ENCODE measurements at places on chromosomes 5 and 9.
A peak's percentile ranks its signal among the peaks of the same experiment; 100 is the strongest.

DNA sequence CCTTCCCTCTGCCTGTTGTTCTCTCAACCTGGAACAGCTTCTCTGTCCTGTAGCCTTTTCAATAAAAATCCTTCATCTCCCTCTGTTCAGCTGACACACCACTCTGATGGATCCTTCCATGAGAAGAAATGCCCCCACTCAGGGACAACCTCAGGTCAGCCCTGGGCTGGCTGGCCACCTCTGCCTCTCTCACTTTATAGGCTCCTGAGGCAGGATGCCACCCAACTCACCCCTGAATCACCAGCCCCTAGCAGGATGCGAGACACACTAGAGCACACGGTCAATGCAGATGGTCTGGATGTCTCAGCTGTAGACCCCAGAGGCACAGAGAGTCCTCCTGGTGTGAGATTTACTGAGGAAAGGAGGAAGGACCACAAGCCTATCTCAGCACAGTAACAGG lies 93.8 kb downstream of the GABBR2 start:
- DNase-seq, result no peak

DNA sequence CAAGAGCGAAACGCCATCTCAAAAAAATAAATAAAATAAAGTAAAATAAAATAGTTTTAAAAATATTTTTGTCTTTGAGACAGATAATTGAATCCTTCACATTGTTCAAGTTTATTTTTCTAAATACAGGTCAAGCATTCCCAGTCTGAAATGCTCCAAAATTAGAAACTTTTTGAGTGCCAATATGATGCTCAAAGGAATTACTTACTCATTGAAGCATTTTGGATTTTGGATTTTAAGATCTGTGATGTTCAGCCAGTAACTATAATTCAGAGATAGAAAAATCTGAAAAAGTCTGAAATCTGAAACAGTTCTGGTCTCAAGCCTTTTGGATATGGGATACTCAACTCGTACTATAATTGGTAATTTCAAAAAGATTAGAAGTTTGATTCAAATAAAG lies 39.8 kb downstream of the RBM27 start:
- no peak for DNase-seq

DNA sequence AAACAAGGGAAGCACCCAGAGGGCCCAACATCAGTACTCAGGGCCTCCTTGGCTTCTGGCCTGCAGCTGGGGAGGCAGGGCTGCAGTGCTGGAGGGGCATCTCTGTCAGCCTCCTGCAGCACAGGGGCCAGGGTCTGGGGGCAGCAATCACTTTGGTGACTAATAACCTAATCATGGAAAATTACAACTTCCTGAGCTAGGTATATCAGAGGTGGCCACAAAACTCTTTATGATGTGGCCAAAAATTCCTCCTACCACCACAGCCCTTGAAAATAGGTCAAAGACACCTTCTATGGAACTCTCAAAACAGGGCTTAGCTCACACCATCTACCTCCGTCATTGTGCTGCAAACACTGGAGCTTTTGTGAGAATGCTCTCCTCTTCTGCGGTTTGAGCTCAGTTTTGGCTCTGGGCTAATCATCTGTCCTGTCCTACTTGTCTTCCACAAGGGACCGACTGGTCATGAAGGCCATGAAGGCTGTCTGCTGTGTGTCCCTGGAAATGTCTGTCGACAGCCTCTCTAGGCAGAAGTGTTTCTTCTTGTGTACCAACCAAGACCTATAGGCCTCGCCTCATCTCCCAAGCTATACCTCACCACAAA lies 28.6 kb downstream of the CSF2 start:
- DNase-seq, result no peak

GRCh38 chr9:95373782-95374487 lies 56.4 kb upstream of the FANCC start:
- DNase-seq, result no peak

GRCh38 chr5:79974886-79975285 lies 16.2 kb downstream of the MTX3 start:
- no peak for DNase-seq

DNA sequence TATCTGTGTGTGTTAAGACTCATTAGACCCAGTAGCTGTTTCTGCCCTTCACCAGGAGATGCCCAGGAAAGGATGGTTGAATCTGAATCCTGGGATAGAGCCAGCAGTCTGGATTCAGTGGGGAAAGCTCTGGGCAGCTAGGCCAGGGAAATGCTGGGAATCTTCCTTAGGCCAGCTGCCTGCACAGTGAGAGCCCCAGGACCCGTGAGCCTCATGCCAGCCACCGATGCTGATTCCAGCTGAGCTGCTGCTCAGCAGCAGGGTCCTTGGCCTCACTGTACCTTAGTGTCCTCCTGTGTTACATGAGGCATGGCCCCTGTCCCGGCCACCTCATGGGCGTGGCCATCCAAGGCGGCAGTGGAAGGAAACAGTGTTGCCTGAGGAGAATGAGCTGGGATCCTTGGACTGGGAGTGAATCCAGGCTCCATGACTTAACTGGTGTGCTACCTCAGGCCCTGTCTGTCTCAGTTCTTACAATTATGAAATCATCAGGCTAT lies 87.1 kb downstream of the AMBP start:
- DNase-seq, result no peak

GRCh38 chr5:87125766-87126165 lies 141.9 kb upstream of the RASA1 start:
- DNase-seq, result no peak

GRCh38 chr5:10351199-10351905 lies 2.1 kb upstream of the MARCHF6 start:
- no peak for DNase-seq

GRCh38 chr5:13519131-13519530 lies 425.4 kb downstream of the DNAH5 start:
- DNase-seq, result no peak

GRCh38 chr9:101184813-101185278 lies 156.3 kb downstream of the PLPPR1 start:
- DNase-seq, result no peak

GRCh38 chr9:87887661-87888480 lies 5.2 kb downstream of the SPATA31E1 start:
- no peak for DNase-seq

DNA sequence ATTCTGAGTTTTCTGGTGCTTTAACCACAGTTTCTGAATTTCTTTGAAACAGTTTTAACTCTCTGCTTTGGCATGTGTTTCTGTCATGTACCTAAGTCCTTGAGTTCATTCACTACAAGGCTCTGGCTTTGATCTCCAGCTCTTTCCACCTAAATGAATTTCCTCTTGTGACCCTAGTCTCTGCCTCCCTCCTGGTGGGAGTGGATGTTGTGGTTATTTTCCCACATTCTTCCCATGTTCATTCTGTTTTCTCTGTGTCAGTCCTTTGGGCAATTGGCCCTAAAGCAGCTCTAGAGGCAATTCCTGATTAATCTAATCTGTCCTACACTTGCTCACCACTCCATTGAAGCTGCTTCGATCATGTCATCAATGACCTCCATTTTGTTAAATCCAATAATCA lies 28.4 kb upstream of the DPYSL3 start:
- no peak for DNase-seq

- DNase-seq, result no peak
Measured at GRCh38 chr5:68444833-68445232, 229.3 kb downstream of the PIK3R1 start.

GRCh38 chr5:148090773-148091250 lies 27.0 kb downstream of the SPINK5 start:
- DNase-seq, result no peak

- no peak for DNase-seq
Measured at GRCh38 chr5:129958581-129958980, 54.3 kb downstream of the CHSY3 start.

GRCh38 chr5:96336351-96336985 lies 96.6 kb downstream of the PCSK1 start:
- DNase-seq, result no peak

- DNase-seq, result no peak
Measured at GRCh38 chr9:124213396-124213795, 44.4 kb upstream of the NEK6 start.

GRCh38 chr5:16906255-16906654 lies 29.8 kb downstream of the MYO10 start:
- DNase-seq, result no peak

DNA sequence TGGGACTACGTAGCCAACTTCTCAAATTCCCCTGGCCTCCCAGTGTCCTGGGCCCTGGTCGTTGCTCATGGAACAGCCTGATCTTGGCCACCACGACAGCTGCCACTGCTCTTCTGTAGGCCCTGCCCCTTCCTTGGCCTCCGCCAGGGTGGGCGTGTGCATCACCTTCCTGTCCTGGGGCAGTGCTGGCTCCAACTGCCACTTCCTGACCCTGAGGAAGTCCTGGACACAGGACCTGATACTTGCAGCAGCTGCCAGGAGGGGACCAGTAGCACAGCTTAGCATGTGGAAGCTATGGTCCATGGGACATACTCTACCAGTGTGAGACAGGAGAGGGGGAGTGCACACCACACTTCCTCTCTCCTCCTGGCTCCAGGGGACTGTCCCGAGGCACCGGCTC lies 145.2 kb downstream of the TENT4A start:
- DNase-seq, result no peak

GRCh38 chr5:119368238-119368630 lies 12.4 kb downstream of the TNFAIP8 start:
- DNase-seq, result no peak

DNA sequence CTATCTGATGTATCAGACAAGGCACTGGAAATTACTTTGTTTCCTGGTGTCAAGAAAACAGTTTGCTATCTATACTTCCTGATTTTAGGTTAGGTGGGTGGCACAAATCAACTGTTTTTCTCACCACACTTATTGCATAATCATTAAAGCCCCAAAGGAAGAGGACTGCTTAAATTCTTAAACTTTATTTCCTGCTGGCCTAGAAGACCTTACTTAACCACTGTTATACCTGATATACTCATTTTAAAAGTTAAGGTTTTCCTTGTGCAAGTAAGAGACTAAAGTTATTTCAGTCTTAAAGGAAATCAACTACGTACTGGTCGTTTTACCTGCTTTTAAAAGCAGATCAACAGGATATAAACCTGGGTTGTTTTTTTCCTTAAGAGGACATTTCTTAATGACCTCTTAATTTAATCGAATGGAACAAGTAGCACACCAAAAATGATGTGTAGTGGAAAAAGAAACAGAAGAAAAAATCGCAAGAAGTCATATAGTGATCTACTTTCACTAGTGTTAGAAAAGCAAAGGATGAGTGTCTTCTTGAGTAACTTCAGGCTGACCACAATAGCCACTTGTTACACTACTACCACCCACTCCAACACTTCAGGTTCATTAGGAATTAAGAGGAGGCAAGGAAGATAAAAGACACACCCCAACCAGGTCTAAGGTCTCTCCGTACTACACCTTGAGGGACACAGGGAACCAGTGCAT lies 974 bp downstream of the CLINT1 start:
- peak; percentile 84 for DNase-seq

GRCh38 chr5:4244306-4244705 lies 648.7 kb downstream of the IRX1 start:
- no peak for DNase-seq

DNA sequence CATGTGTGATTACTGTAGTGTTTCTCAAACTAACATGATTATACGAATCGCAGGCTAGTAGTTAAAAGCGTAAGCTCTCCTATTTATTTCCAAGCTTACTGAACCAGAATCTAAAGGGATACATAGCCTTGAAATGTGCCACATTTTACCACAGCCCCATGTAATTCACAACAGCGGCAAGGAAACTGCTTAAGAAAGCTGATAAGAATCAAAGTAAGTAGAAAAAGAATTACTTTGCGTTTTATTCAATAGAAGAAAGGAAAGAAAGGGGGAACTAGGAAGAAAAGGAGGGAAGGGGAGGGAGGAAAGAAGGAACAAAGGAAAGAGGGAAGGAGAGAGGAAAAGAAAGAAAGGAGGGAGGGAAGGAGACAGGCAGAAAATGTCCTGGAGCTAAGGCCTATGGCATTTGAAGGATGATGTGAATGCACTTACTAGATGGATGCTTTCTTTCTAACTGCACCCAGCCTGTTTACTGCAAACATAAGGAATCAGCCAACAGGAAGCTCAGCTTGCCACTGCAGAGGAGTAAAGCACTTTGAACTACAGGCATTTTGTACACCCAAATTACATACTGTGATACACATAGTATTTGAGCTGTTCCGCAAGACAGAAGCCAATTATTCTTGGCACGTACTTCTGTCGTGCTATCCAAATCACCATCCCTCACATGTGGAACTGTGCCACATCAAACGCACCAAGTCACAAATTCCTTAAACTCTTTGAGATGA lies 521.7 kb downstream of the RAB3C start:
- no peak for DNase-seq

GRCh38 chr9:2874001-2874750 lies 30.3 kb upstream of the PUM3 start:
- no peak for DNase-seq

- no peak for DNase-seq
Measured at GRCh38 chr5:132684491-132684890, 10.7 kb downstream of the IL4 start.

DNA sequence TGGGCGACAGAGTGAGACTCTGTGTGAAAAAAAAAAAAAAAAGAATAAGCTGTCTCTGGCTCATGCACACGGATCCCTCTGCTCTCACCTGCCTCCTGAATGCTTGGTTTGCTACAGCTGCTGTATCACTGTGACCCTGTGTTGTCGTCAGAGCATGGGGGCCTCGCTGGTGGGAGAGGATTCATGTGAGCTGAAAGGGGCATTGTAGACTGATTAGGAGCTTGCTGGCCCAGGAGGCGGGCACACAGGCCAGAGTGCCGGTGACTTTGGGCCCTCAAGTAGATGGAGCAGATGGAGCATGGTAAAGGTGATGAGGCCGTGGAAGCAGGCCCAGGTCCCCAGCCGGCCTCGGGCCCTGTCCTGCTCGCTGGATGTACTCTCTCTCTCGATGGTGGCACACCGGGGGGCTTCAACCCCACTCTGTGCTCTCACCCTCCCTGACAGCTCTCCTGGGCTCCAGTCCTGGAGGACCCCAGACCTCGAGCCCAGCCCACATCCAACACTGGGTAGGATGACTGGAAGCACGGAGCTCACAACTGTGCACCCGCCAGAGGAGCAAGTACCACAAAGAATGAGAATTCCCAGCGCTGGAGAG lies 7.1 kb downstream of the FLT4 start:
- DNase-seq, result no peak

GRCh38 chr5:131610198-131611063 lies 24.6 kb downstream of the RAPGEF6 start:
- no peak for DNase-seq

DNA sequence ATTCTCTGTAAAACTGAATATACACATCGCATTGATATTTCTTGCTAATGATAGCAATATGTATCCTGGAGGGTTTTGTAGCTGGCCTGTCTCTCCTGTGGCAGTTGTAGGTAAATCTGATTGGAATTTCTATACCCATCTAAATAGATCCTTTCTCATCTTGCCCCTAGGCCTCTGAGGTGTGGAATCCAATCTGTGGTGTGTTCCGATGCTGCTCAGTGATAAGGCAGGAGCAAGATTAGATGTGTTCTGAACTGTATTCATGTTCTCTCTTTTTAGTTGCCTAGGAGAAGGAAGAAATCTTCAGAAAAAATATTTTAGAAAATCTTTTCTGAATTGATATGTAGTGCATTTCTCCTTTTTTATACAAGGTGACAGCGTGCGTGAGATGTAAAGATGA lies 507.5 kb downstream of the NR2F1-AS1 start:
- DNase-seq, result no peak

DNA sequence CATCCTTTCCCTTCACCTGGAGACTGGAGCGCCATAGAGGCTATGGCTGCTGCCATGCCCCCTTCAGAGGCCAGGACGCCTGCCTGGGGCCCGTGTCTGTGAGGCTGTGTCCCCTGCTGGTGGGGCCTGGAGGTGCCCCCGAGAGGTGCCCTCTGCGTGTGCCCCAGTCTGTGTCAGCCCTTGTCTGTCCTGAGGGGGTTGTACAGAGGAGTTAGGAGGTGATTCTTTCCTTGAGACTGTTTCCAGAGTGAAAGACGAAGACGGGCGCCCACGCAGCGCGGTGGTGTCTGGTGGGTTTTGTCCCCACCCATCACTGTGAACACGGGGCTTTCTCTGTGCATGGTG lies 24.6 kb downstream of the TRAF2 start:
- no peak for DNase-seq
